Skeletal muscle cell (primary cell): ENCODE measurements at places on chromosomes 3 and 15.

- DNase-seq, result no peak
Observed at GRCh38 chr3:58749948-58750347, 83.4 kb upstream of the FAM3D start.

DNA sequence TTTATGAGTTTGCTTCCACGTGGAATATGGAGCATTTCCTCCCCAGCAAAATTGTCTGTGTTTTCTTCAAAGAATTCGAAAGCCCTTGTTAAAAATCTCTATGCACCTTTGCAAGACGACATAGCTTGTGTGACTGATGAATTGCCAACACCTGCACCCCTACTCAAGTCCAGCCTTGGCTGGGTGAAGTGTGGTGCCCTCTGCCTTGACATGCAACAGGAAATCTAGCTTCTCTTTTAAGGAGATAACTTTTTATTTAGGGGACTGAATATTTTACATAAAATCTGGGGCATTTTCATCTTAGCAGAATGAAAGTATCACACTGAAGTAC, 647 bp downstream of the HMG20A start:
- DNase-seq, result no peak

DNA sequence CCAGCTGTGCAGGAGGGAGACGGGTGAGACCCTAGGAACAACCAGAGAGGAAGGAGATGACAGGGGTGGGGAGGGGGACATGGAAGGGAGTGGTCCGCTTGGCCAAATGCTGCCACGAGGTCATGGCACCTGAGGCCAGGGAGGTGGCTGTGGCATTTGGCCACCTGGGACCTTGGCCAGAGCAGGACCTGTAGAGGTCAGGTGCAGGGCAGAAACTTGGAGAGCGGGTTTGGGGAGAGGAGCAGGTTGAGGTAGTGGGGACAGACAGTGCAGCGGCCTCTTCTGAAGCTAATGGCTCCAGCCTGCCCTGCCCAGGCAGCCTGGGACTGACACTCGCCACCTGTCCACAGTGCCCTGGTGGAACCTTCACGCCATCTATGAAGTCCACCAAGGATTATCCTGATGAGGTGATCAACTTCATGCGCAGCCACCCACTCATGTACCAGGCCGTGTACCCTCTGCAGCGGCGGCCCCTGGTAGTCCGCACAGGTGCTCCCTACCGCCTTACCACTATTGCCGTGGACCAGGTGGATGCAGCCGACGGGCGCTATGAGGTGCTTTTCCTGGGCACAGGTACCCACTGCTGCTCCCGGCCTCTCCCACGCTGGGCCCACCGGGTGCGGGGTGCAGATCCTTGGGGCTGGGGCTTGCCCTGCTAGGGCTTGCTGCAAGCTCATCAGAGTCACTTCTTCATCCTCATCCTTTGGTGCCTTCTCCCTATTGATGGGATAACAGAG, 7.0 kb upstream of the GNAT1 start:
- no peak for DNase-seq

- DNase-seq, result no peak
Observed at GRCh38 chr15:62899090-62899493, 143.5 kb upstream of the TPM1 start.

DNA sequence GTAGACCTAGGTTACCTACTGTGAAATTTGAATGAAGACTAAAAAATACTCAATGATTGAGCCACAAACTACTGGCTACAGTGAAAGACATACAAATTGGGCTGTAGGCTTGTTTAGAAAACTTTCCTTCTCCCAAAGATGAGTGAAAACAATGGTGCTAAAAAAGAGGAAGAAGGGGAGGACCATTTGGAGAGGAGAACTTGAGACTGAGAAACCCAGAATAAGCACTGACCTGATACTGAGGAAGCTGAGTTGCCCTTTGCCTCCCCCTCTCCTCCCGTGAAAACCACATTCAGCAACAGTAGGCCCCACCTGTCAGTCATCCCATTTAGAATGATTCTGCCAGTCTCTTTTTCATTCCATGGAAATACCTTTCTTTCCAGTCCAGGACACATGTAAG, 484.0 kb upstream of the TGFBR2 start:
- no peak for DNase-seq

DNA sequence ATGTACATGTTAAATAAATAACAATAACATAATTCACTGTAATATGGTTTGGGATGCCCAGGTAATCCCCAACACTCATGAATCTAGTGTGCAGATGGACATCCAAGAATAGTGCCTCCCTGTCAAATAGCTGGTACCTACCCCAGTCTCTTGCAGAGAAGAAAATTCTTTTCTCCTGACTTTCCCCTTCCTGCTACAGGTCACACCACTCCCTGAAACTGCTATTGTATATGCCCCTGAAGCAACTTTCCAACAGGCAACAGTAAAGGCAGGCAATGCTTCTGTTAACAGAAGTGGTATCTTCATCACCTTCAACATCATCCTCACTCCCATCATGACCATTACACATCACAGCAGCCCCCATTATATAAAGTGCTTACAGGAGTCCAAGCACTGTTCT, 431.6 kb downstream of the MAGI1 start:
- no peak for DNase-seq

DNA sequence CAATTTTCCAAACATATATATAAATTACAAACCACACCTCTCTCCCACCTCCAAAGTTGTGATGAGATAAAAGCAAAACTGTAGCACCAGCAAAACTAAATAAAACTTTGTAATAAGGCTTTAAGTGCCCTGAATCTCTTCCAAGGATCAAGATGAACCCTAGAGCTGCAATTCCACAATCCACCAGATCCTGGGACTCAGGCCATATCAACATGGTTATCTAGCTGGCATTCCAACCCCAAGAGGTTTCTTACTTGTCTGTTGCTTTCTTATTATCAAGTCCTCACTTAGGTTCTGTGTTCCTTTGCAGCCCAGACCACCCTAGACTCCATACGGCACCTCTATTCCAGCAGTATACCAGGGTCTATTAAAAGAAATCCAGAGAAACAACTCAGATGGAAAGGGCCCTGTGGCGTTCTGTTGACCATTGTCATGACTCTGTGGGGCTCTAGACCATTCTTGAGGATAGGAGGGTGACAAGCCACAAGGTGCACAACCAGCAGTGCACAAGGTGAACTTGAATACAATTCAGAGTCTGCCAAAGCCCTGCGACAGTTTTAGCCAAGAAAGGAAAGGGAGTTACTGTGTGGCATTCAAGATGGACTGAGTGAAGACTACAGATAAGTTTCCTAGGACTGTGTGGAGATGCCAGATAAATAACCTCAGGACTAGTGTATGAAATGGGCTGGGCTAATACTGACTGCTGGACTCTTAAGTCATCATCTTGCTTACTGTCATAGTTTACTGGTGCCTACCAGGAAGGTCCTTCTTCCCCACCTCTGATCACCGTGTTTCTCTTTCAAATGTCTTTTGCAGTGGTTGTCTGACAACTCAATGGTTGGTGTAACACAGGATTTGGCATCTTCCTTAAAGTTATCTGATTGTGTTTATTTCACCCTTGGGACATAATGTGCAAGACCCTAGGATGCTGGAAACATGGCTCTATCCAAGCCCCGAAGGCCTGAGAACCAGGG, 27.2 kb downstream of the ACKR2 start:
- no peak for DNase-seq

GRCh38 chr3:194322678-194323211, 28.4 kb downstream of the CPN2 start:
- peak; percentile 52 for DNase-seq

DNA sequence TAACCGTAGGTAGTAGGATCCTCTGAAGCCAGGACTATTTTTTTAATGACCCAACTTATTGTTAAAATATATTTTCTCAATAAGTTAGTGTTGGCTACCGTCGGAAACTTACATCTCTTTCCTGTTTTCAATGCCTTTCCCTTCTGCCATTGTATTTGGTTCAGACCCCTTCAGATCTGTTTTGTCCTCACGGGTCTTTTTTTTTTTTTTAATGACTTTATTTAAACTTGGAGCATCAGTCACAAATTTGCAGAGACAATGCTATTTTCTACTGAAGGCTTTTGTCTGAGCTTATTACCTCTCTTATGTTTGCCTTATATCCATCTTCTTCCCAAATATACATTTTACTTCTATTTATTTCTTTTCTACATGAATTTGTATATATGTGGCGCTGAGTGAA, 47.6 kb downstream of the PDE8A start:
- no peak for DNase-seq

DNA sequence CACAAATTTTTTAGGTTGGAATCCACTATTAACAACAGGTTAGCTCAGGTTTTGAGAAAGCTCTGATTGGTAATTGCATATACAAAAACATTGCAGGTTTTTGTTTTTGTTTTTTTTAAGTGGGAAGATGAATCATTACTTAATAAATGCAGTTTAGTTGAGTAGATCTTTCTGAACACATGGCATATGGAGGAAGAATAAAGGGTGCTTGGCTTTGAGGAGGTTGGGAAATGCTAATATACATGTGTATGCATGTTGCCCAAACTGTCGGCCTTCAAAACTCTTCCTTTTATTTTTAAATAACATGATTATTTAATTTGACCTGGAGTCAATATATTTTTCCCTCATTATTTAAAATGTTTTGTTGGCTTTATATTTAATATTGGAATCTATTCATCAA, 32.8 kb downstream of the ZBTB38 start:
- DNase-seq, result no peak

DNA sequence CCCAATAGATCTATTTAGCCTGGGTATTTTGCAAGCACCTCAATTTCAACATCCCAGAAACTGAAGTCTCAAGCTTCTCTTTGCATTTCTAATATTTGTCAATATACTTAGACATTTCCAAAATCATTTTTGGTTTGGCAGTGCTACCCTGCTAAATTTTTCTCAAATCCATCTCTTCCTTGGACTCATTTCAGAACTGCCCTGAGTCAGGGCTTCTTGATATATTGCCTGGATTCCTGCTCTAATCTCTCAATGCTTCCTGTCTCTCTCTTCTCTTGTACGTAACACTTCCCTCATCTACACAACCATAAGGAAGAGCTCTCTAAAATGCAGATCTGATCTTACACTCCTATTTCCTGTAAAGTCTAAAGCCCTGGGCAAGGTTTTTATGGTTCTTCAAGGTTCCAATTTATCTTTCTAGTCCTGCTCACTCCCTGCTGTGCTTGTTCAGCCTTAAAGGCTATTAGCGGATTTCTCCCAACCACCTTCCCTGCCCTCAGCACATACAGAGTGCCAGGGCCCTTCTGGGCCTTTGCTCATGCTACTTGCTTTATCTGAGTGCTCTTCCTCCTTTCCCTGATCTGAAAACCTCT, 53.0 kb upstream of the MME start:
- peak; percentile 76 for DNase-seq

GRCh38 chr3:128077202-128077624, 25.0 kb downstream of the SEC61A1 start:
- DNase-seq, result no peak

- no peak for DNase-seq
Observed at GRCh38 chr3:37453393-37454389, 279.3 kb upstream of the LRRFIP2 start.

- DNase-seq, result no peak
Observed at GRCh38 chr3:12832350-12833221, 8.8 kb downstream of the RPL32 start.

- peak; percentile 90 for DNase-seq
Observed at GRCh38 chr3:110526777-110527727, 544.6 kb upstream of the NECTIN3 start.

DNA sequence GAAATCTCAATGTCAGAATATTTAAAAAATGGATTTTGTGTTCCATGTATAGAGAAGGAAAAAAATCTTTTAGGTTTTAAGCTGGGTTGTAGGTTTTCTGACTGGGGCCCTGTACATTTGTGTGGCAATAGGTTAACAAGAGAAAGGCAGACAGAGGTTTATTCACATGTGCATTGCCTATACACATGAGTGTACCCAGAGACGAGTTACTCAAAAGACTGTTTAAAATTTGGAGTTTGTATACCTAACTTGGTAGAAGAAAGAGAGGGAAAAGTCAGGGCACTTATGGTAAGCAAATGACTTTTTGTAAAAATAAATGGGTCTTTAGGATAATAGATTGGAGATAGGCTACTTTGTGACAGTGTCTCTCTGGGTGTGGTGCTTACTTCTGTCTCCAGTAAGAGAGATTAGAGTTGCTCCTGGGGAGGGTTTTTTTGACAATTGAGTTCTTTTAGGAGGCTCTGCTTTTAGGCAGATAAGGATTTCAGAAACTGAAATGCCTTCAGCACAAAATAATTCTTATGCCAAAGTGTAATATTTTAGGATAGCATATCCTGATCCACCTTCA, 225.2 kb downstream of the TCF12 start:
- DNase-seq, result no peak

- no peak for DNase-seq
Observed at GRCh38 chr15:29573197-29573838, 248.9 kb downstream of the TJP1 start.

GRCh38 chr15:50577492-50577891, 31.0 kb upstream of the USP50 start:
- no peak for DNase-seq

- no peak for DNase-seq
Observed at GRCh38 chr3:13581485-13582365, 32.8 kb downstream of the FBLN2 start.
